T-helper 17 cell (primary cell): ENCODE measurements at places on chromosomes 2 and 18. TPM values are rescaled to one million over a fixed set of nuclear protein-coding genes. Genes with fewer than 3 reads are reported as not detected.

DNA sequence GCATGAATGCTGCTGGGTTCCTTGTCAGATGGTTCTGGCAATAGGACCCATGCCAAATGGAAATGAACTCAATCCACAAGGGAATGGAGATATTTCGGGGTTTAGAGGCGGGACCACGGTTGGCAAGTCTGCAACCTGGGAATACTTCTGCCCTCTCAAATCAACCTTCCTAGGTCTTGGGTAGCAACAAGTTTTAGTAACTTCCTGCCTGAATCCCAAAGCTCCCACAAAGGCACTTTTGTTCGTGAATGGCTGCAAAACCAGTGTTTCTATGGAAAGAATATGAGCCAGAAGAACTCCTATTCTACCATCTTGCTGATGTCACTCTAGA, 790.1 kb upstream of the SLC8A1 start:
- DNase-seq, result no peak

GRCh38 chr2:129935118-129935517, 44.3 kb upstream of the RAB6C start:
- DNase-seq, result no peak

- no peak for DNase-seq
Measured at GRCh38 chr18:6871566-6871965, 142.1 kb downstream of the ARHGAP28 start.

DNA sequence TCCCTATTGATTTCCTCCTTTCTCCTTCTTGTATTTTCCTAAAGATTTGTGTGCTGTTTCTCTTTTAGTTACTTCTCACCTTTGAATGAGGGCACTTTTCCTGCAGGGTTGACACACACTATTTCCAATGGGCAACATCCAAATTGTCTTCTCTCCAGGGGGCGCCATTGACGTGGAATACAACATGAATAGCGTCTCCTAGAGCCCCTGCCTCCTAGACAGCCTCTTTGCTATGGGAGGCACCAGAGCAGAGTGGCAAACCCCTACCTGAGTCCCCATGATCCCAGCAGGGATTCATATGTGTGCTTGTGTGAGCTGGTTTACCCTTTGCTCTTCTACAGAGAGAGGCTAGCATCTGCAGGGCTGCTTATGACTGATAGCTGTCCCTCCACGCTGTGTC, 61.3 kb upstream of the ITSN2 start:
- no peak for DNase-seq

VWA3B gene
- not detected for total RNA-seq

KIF5C gene
- 32.0 TPM for total RNA-seq
